ENCODE measurements at places on chromosomes 2 and 18.
A peak's percentile ranks its signal among the peaks of the same experiment; 100 is the strongest.

DNA sequence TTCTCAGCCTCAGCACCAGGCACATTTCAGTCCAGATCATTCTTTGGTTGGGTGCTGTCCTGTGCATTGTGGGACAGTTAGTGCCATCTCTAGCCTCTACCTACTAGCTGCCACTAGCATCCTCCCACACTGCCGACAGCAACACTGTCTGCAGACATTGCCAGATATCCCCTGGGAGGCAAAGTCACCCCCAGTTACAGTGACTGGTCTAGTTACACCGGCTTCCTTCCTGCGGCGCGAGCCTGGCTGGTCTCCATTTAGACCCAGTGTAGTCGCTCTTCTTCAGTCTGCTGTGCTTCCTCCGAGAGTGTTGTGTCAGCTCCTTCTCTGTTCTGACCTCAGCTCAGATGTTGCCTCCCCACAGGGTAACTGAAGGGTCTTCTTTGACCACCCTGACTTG is 283.1 kb downstream of the PHLPP1 start:
- no peak for DNase-seq

DNA sequence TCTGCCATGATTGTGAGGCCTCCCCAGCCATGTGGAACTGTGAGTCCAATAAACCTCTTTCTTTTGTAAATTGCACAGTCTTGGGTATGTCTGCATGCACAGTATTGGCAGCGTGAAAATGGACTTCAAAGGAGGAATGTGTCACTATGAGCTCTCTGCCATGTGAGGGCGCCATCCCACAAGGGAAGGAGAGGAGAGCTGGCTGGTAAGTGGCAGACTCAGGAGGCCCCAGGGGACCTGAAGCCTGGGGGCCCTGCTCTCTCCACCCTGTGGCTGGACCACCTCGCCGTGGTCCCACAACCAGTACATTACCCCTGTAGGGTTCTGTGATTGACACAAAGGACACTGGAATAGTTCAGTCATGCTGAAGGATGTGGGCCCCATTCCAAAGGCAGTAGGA is 122.1 kb downstream of the RPIA start:
- DNase-seq, result no peak

- no peak for DNase-seq
Observed at GRCh38 chr2:9799011-9799596, 44.2 kb upstream of the TAF1B start.

DNA sequence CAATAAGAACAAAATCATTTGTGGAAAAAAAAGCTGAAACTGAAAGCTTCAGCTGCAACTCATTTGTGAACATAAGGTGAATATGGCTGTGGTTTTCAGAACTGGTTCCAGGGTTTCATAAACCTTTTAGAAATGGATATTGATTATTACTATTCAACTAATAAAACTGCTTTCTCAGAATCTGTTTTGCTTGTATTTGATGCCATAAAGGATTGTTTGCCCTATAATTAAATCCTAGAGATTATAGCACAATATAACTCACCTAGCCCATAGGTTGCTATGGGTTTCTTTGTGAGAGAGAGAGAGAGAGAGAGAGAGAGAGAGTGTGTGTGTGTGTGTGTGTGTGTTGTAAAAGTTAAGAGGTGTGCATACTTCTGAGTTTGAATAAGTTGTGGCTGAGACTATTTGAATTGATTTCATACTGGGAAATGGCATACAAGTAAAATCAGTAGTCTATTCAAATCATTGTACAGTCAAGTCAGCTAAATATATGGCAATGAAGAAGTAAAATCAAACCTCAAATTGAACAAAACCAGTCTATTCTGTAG is 339.2 kb downstream of the ARHGAP15 start:
- DNase-seq, result no peak

DNA sequence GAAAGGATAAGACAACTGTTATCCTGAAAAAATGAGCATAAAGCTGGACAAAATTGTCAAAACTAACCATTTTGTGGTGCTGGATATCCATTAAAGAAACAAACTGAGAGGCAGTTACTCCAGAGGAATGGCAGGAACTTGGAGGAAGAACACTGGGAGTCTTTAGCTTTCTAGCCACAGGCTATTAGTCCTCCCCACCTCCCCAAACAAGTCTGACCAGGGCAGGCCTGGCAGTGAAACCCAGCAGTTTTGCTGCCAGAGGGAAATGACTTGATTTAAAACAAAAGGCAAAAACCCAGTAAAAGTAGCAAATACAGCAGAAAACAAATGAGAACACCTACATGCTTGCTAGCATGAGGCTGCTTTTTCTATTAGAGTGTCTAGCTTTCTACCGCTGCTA is 34.9 kb downstream of the OSBPL1A start:
- no peak for DNase-seq

GRCh38 chr2:104685591-104685990 is 168.3 kb upstream of the POU3F3 start:
- no peak for DNase-seq

DNA sequence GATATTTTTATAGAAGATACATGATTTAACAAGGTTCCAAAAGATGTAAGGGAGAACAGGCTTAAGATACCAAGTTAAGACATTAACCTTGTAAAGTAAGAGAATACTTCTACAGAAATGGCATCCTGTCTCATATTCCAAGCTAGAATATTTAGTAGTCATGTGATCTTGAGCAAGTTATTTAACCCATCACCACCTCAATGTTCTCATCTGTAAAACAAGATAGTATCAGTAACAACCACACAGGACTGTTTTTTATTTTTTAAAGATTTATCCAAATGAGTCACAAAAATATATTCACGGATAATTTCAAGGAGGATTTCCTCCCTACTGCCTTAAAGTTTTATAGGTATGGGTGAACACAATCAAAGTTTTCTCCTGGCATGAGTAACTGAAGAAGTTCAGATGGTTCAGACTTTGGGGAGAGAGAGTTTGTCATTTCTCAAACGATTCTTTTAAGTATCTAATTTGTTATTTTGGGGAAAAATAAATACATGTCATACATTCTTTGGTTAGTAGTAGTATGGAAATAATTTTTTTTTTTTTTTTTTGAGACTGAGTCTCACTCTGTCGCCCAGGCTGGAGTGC is 25.9 kb downstream of the ROCK1 start:
- peak; percentile 66 for DNase-seq

- DNase-seq, result no peak
Observed at GRCh38 chr2:190507135-190507534, 27.4 kb downstream of the NEMP2 start.

GRCh38 chr2:219951099-219951498 is 323.7 kb downstream of the SLC4A3 start:
- no peak for DNase-seq

DNA sequence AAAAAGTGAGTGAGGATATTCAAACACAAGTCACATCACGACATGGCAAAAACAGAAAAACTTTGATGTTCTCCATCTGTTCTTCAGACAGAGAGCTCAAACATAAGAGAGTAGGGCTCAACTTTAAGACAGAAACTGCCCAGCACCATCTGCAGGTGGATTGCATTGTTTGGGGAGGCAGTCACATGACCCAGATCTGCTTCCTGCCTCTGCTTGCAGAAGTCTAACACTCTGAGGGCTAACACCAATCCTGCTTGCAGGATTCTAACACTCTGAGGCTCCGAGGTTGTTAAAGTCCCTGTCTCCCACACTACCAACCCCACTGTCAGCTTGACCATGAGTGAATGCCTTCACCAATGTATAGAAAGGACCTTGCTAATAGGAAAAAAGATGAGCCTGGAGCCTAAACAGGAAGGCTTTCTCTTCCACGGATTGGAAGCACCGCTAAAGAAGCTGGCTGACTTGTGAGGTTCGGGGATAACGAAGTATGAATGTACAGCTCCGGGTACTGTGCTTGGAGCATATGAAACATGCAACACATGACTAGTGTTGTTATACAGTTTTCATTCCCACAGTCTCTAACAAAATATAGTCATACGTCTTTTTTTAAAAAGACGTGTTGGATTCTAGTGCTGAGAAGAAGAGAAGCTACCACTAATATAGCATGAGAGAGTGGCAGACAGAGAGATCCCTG is 176.6 kb upstream of the CREB1 start:
- DNase-seq, result no peak

DNA sequence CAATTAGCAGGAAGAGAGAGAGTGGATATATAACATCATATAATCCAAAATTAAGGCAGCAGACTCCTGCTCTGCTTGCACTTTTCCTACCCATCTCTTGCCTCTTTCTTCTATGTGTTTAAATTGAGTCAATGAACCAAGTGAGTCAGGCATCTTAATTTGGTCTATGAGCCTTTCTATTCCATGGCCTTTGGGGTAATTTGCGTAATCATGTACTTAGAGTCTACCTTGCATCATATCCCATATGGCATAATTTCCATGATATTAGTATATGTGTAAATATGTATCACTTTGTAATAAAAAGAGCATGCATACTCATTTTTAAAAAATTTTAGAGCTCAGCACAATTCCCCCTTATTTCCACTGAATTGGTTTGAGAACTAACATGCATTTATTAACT is 555.2 kb downstream of the STK39 start:
- DNase-seq, result no peak

DNA sequence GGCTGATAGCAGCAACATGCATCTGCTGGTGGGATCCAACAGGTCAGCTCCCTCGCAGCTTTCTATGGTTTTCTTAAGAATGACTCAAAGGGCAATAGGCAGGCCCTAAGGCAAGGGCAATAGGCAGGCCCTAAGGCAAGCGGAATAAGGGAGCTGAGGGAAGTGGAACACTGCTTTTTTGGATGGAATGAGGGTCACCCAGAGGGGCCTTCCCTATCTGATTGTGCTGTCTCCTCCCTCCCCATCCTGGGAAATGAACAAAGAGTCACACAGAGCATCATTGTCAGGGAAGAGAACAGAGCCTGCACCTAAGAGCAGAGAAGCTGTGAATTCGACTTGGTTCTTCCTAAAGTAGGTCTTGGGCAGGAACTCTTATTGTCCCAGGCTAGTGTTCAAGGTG is 43.3 kb upstream of the PTPRM start:
- no peak for DNase-seq

GRCh38 chr2:130393318-130393910 is 37.6 kb downstream of the PTPN18 start:
- no peak for DNase-seq

DNA sequence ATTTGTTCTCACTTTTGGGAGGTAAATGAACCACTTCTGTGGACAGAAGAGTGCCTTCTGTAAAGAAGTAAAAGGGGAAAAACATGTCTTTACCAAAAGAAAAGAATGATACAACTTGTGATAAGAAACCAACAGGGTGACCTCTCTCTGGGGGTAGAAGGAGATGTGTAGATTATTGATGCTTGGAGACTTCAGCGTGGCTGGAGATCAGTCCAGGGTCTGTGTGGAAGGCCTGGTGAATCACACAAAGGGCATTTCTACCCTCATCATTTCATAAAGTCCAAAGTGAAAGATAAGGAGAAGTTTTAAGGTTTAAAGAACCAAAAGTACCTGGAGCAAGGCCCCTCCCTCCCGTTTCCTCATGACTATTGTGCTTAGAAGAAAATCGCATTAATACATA is 142.5 kb downstream of the NCK2 start:
- DNase-seq, result no peak

DNA sequence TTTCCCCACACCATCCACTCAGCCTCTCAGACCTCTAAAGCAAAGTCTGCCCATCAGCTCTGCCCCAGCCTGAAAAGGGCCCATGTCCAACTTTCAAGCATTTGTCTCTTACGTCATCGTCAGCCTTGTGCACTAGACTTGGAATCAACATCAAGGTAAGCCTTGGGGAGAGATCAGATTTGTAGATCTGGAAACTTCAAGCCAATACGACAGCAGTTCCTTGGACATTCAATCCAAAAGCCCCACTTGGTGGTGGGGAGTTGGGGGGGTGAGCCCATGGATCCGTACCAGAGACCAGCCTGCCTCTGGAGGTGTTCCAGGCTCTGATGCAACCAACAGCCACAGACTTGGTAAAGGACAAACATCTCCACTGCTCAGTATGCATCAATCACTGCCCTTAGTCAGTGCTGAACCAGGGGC is 206.8 kb upstream of the MEIS1 start:
- no peak for DNase-seq

GRCh38 chr2:146602856-146603255 is 1242.0 kb upstream of the ACVR2A start:
- no peak for DNase-seq

- no peak for DNase-seq
Observed at GRCh38 chr18:75123113-75123512, 85.8 kb downstream of the PTGR3 start.

DNA sequence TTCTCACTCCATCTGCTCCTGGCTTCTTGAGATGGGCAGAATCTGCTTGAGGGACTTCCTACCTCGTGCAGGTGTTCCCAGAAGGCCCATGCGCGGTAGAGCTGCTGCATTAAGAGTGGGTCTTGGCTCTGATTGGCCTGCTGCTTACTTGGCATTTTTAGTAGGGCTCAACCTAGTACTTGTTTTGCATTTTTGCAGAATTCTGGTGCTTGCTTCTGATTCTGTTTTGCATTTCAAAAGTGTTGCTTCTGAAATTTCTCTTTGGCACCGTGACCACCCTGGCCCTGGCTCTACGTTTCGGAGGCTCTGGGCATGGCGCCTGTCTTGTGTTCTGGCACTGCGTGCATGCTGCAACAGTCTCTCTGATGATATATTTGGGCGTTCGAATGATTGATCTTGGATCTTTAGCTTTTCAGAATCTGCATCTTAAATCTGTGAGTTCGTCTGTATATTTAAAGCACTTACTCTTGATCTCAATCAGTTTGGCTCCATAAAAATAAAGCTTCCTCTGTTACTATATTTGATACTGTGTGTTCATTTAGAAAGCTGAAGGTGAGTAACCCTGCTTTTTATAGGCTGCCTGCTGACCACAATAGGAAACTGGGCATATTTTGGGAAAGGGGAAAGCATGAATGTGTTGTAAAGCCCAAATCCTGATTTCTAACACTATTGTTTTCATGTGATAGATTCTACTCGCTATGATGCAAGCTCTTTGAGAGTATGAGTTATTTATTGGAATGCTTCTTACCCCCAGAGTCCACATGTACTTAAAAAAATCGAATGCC is 22.2 kb downstream of the EFR3B start:
- DNase-seq, result no peak

- no peak for DNase-seq
Observed at GRCh38 chr2:105785095-105785847, 40.6 kb downstream of the NCK2 start.

GRCh38 chr18:32772581-32773381 is at the start of gene KLHL14:
Gene KLHL14, minus strand, starts transcription at chr18:32773023. Its CDS starts 2,432 bp downstream, at chr18:32770591.
- no peak for DNase-seq

DNA sequence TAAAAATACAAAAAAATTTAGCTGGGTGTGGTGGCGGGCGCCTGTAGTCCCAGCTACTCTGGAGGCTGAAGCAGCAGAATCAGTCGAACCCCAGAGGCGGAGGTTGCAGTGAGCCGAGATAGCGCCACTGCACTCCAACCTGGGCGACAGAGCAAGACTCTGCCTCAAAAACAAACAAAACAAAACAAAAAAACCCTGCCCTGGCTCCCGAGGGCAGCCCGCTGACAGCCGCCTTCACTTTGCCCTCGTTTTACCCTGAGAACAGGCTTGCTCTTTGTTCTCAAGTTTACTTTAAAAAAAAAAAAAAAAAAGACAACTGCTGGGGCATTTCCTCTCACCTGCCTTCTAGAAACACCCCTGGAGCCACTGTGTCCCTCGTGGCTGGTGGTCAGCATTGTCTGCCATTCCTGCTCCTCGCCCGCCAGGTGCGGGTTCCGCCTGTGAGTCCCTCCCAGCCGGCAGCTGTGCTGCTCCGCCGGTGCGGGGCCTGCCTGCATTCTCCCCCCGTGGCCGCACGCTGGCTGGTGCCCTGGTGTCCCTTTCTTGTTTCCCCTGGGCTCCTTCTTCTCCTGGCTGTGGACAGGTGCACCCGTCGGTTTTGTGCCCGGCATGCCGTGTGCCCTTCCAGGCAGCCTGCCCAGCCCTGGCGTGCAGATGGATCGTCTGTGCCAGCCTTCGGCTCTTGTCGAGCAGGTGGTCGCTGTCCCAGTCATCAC is 105.7 kb downstream of the USP40 start:
- DNase-seq, result no peak

- DNase-seq, result no peak
Observed at GRCh38 chr2:72139874-72140620, 7.6 kb downstream of the CYP26B1 start.

Measured in HFFc6 (cell line).